ENCODE measurements at places on chromosomes 3 and 15. TPM values are rescaled to one million over a fixed set of nuclear protein-coding genes. Genes with fewer than 3 reads are reported as not detected.

The IL5RA gene
- not detected for total RNA-seq

The FBXO45 gene
- 12.3 TPM for total RNA-seq

The SSUH2 gene
- not detected for total RNA-seq

The RCN2 gene
- 35.8 TPM for total RNA-seq

The NMB gene
- 3.2 TPM for total RNA-seq

The SLC4A7 gene
- 44.1 TPM for total RNA-seq

The SYNM gene
- 3.3 TPM for total RNA-seq

The BBX gene
- 36.1 TPM for total RNA-seq

The FBLN2 gene
- total RNA-seq = not detected

The FGF7 gene
- not detected for total RNA-seq

The PEAK1 gene
- 28.1 TPM for total RNA-seq

The SLC51B gene
- not detected for total RNA-seq

The TGM4 gene
- not detected for total RNA-seq

The BOC gene
- total RNA-seq = not detected

The SLC38A3 gene
- not detected for total RNA-seq

The LPP gene
- 60.0 TPM for total RNA-seq

The ZBTB20 gene
- 12.0 TPM for total RNA-seq

The NANOGP8 gene
- not detected for total RNA-seq

The TRPM1 gene
- not detected for total RNA-seq

The CKMT1B gene
- not detected for total RNA-seq

The MAGI1 gene
- total RNA-seq = 0.05 TPM

The GNB4 gene
- 3.8 TPM for total RNA-seq

The TJP1 gene
- not detected for total RNA-seq

The TRIM59 gene
- 47.7 TPM for total RNA-seq

The SH2D7 gene
- total RNA-seq = not detected

The GRM2 gene
- total RNA-seq = 4.1 TPM

The P2RY12 gene
- total RNA-seq = not detected

The GPR156 gene
- total RNA-seq = not detected

The IL17RD gene
- total RNA-seq = not detected

The COX5A gene
- total RNA-seq = 209 TPM

The AP3B2 gene
- total RNA-seq = not detected

The GOLGA8J gene
- not detected for total RNA-seq

The GABRG3 gene
- total RNA-seq = not detected

The TRH gene
- total RNA-seq = not detected

The ARHGAP11A gene
- total RNA-seq = 101 TPM

The TKT gene
- 295 TPM for total RNA-seq

The SMCO1 gene
- total RNA-seq = not detected

The PTX3 gene
- not detected for total RNA-seq

The CCR2 gene
- 60.5 TPM for total RNA-seq

The RAD18 gene
- total RNA-seq = 25.8 TPM

The ILDR1 gene
- 0.10 TPM for total RNA-seq

Measured in activated naive CD4-positive, alpha-beta T cell treated with anti-CD3 and anti-CD28 coated beads, Interleukin-2, amount 10 ng/mL, durations not matched to agents 5 hours and 36 hours (primary cell).